ENCODE measurements at places on chromosomes 13 and 19.
A peak's percentile ranks its signal among the peaks of the same experiment; 100 is the strongest.

DNA sequence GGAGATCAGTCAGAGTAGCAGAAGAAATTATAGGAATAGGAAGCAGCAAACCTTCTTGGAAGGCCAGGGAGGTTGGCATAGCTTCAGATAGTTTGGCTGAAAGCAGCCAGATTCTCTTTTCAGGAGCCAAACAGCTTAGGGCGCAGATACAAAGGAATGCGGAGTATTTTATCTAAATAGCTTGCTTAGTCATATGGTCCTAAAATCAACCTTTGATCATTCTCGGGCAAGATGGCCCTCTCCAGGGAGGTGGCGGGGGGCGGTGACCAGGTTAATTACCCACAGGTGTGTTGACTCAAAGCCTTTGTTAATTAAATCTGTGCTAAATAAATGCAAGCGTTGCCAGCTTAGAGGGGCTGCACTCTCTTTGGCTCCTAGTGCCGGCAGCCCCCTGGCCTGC, 12.5 kb upstream of the NCR1 start:
- DNase-seq = no peak

GRCh38 chr19:53647792-53648191, 16.0 kb downstream of the DPRX start:
- no peak for DNase-seq

DNA sequence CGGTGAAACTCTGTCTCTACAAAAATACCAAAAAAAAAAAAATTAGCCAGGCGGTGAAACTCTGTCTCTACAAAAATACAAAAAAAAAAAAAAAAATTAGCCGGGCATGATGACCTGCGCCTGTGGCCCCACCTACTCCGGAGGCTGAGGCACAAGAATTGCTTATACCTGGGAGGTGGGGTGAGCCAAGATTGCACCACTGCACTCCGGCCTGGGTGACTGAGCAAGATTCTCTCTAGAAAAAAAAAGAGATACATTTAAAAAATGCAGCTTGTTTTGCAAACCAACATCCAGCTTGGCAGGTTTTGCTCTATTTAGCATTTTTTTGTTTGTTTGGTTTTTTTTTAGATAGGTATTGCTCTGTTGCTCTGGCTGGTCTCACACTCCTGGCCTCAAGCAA, 6.7 kb upstream of the PGPEP1 start:
- no peak for DNase-seq

GRCh38 chr19:50720921-50721381, 1.3 kb upstream of the SHANK1 start:
- no peak for DNase-seq

GRCh38 chr19:49533551-49534488, 6.0 kb downstream of the RCN3 start:
- DNase-seq = peak; percentile 95

- DNase-seq = no peak
These were observed 82.1 kb downstream of the DLEU7 start for GRCh38 chr13:50761406-50761805.

GRCh38 chr13:30121666-30122065, 185.7 kb downstream of the KATNAL1 start:
- no peak for DNase-seq

- DNase-seq = no peak
These were observed 428.8 kb downstream of the DCT start for GRCh38 chr13:94050686-94051085.

DNA sequence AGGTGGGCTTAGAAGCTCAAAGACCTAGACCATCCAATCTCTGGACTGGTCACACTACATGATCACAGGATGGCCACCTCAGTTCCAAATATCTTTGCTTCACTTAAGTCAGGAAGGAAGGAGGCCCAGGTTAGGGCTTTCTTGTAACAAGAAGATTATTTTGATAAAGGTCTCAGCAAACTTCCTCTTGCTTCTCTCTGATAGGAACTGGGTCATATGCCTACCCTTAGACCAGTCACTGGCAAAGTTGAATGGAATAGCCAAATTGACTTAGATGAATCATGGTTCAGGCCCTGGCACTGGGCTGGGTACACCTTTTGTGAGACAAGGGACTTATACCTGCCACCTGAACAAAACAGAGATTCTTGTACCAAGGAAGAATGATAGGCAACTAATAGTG, 11.0 kb downstream of the FRY start:
- no peak for DNase-seq
